ENCODE measurements at places on chromosomes 2 and 18.

DNA sequence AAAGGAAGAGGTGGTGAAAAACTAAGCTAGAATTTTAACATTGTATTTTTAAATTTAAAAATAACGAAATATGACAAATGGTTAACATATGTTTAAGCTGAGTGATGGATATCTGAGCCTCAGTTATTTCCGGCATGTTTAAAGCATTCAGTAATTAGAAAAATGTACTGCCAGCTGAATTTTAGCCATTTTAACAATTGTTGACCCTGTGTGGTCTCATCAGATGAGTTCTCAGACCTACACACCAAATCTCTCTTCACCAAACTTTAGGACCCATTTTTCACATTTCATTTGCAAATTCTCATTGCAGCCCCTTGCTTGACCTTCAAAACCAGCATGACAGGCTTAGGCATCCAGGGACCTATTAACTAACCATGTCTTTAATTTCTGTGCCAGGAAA lies 91.5 kb upstream of the RGPD4 start:
- no peak for DNase-seq

- no peak for DNase-seq
These were observed 82.4 kb downstream of the CTIF start for GRCh38 chr18:48621240-48621639.

DNA sequence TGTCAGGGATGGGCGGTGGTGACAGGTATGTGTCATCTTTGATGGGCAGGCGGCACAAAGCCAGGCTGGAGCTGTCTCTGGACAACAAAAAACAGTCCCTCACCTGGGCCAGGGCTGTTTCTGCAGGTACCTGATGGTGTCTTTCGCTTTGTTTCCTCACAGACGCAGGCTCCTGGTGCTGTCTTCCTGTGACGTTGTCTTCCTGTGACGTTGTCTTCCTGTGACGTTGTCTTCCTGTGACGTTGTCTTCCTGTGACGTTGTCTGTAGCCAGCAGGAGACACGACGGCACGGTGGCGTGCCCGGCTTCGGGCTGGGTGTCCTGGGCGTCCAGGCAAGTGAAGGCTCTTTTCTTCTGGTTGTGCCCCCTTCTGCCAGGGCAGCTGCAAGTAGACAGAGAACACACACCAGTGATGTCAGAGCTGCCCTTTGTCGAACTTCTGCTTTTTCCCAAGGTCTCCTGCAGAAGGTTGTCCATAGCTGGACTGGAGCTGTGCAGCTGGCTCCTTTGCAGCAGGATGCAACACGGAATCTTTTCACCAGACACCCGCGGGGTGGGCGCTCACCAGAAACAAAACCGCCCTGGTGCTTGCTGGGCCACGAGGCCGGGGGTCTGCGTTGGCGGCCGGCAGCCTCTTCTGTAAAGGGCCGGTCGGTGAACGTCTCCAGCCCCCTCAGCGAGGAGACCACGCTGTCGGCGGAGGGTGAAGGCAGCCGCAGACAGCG lies 21.1 kb downstream of the GPR35 start:
- no peak for DNase-seq

- DNase-seq: no peak
These were observed 223.0 kb upstream of the DPP10 start for GRCh38 chr2:114219456-114219855.

All from GM12878 (cell line).